Astrocyte of the spinal cord (primary cell): ENCODE measurements at places on chromosomes 2 and 18.

DNA sequence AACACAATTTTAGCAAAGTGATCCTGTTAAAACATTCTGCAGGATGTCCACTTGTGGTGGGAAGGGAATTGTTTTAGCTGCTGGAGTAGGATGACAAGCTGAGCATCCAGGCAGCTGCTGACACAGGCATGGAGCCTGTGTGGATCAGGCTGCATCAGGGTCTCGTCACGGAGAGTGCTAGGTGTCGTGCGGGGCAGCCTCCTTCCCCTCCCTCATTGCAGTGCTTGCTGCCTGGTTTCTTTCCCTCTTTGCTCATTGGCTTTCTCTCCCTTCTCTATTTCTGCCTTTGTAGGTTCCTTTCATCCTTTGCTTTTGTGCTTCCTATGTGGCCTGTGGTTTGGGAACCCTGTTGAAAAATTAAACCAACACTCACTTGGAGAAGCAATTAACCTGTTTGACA is 172.9 kb downstream of the TPGS2 start:
- no peak for DNase-seq

- DNase-seq: no peak
These were observed 19.8 kb downstream of the TMEM185B start for GRCh38 chr2:120203251-120204021.

GRCh38 chr2:155169317-155169716 is 470.8 kb downstream of the KCNJ3 start:
- DNase-seq: no peak

DNA sequence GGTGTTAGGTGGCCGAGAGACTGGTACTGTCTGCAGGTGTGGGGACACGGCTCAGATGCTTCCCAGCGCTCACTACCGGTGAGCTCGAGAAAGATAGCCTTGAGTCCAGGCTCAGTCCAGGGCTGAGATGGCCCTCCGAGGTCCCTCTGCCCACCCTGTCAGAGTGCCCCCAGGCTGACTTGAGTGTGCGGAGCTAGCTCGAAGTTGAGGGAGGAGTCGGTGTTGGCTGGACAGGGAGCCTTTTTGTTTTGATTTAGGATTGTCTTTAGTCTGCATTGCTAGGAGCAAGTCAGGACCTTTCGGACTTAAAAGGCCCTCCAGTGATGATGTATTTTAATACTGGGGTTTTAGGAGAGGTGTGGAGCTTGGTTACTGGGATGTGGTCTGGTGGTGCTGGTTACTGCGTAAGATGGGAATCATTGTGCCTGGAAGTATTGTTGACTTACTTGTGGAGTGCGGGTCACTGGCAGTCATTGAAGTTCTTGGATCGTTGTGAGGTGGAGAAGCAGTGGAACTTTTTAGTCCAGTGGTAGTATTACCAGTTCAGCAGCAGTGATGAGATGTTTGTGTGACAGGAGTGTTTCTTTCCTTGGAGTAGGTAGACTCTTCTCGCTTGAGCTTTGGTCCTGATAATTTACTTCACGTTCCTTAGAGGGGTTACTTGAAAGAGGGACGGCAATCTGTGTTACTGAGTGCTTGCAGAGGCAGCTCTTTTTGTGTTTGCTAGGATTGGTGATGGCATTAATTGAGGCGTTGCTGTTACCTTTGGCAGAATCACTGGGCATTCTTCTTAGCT is 633 bp downstream of the KIAA1328 start:
- peak; percentile 44 for DNase-seq

DNA sequence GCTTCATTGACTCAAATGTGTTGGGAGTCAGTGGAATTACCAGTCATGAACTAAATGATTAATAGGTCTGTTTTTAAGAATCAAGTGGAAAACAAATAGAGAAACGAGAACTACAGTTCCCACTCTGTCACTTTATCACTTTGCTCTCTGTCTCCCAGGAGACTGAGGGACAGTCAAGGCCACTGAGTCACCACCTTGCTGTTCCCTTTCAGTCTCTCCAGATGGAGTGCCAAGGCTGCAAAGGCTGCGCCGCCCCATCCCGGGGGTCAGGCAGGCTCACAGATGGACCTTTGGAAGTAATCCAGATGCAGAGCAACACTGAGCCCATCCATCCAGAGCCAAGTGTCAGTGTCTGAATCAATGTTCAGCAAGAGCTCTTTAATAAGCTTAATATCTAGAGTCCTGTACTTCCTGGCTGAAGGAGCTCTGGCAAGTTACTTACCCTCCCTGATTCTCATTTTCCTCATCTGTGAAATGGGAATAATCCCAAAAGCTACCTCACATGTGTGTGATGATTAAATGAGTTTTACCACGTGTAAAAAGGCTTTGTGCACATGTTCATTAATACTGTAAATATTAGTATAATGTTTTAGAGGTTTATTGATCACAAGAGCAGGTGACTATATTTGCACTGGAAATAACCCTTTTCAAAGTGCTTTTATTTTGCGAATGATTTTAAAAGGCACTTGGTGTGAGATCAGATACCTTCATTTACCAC is 43.0 kb upstream of the EFEMP1 start:
- DNase-seq: peak; percentile 24
